ENCODE measurements at places on chromosomes 6 and 20.

DNA sequence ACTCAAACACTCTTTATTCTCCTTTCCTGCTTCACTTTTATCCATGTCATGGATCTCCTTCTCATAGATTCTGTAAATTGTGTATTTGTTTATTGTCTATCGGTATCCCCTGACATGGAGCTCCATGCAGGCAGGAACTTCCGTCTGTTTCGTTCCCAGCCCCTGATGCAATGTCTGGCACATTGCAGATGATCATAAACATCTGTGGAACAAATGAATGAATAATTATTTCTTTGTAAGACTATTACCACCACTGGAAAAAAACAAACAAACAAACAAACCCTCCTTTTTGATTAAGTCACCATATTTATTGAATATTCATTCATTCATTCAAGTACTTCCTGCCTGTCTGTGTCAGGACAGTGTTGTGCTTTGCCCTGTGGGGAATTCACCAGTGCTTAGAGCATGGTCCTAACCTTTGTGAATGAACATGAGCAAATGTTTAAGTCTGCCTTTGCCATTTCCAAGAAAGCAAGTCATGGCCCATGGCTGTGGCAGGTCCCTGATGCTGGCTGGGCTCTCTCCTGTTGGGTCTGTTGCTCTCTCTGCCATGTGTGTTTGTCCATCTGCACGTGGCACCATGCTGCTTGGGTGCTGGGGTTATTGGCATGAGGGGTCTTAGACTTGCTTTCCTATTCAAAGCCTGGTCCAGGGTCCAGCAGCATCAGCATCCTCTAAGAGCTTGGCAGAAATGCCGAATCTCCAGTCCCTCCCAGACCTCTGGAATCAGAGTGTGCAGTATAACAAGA lies 47.5 kb upstream of the NAA20 start:
- no peak for DNase-seq

DNA sequence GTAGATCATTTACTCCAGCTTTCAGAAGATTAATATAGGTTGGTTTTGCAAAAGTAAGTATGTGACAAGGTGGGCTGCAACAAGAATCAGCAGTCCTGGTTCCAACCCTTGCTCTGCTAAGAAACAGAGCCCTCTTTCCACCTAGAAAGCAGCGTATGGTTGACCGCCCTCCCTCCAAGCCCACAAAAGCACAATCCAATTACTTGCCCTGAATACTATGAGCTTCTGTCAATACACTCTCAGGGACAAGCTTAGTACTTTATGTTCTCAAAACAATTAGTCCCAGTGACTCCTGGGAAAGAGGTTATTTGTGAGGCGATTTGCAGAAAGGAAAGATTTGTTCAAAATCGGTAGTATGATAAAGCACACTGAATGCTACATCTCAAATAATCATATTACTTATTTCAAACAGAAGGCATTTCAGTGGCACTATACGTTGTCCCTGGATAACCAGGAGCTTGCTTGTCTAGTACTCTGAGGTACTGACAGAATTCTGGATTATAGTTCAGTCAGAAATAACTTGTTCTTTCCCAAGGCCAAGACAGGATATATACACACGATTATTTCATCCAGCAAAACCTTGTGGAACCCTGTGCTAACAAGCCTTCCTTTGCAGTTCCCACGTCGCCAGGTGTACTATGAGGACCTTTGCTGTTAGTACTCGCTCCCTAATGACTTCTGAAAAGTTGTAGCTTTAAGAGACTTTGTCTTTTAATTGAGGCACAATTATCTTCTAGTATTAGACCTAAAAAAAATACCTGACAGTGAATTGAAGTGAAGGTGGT lies 96.9 kb upstream of the ADTRP start:
- no peak for DNase-seq

- DNase-seq = no peak
Observed at GRCh38 chr20:35772563-35773058, 796 bp downstream of the PHF20 start.

DNA sequence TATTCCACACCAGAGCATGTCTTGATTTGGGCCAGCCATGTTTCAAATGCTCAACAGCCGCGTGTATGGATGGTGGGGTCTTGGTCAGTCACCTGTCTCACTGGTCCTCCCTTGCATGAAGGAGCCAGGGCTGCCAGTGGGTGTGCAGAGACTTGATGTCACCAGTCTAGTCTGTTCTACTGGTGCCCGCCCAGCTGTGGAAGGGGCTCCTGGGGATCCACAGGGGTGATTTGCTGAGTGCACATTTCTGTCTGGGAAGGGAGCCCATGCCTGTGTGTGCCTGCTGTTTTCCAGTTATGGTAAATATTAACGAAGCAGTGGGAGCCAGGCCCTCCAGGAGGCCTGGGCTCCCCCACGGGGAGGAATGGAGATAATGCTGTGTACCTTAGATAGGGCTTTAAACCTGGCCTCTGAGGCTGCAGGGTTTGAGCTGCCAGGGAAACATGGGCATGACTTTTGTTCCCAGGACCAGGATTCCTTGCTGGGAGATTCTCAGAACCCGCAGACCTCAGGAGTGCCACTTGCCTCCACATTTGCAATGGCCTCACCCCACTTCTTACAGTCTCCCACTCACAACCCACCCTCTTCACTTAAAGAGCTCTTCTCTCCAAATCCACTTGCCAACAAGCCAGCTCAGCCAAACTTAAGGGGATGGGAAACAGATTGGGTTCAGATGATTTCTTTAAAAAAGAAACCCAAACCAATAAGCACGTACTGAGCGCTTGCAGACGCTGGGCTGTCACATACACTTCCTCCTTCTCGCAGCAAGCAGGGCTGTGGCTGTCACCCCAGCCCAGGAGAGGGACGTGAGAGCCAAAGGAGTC lies 54.1 kb downstream of the VEGFA start:
- no peak for DNase-seq

DNA sequence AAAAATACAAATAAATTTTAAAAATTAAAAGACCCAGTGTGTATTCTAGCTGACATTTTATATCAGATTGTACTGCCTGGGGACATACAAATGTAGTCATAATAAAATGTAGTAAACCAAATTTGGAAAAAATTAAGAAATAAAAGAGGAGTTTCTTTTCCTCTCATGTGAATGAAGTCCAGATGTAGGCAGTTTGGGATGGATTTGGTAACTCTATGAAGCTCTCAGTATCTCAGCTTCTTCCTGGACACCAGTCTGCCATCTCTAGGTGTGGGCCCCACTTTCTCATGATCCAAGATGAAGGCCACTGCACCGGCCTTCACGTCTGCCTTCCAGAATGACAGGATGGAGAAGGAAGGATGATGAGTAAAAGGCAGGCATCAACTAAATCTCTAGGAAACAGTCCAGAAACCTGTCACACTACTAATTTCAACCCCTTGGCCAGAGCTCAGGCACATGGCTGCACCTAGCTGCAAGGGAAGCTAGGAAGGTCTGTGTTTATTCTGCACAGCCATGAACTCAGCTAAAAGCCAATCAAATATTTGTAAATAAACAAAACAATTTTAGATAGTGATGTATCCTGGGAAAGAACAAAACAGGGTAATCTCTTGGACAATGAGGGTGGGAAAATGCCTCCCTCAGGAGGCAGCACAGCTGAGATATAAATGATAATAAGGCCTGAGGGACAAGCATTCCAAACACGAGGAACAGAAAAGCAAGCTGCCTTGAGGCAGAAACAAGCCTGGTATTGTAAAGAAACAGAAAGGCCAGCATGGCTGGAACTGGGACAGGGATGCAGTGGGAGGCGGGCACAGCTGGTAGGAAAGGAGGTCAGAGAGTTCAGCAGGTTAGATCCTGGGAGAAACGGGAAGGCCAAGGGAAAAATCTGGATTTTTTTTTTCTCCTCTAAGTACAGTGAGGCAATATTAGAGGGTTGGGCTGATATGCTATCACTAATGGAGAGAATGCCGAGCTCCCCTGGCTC lies 88.5 kb upstream of the PTPN1 start:
- DNase-seq = no peak

- no peak for DNase-seq
Observed at GRCh38 chr6:19519941-19520340, 317.2 kb upstream of the ID4 start.

- peak; percentile 16 for DNase-seq
Observed at GRCh38 chr6:134031696-134032255, 20.6 kb downstream of the SLC2A12 start.

- DNase-seq = no peak
Observed at GRCh38 chr6:72524011-72524645, 97.7 kb upstream of the KCNQ5 start.

DNA sequence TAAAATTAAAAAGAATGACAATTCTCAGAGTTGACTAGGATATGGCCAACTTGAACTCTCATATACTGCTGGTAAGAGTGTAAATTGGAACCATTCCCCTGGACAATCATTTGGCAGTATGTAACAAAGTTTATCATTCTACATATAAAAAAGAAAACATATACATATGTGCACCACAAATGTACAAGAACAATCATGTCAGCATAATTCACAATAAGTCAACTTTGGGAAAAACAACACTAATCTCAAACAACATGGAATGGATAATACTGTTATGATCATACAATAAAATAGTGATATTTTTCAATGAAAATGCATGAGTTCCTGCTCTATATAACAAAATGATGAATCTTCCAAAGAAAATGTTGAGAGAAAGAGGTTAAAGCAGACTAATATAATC lies 1078.7 kb upstream of the EPHA7 start:
- no peak for DNase-seq

GRCh38 chr6:43728586-43728985 lies 41.0 kb upstream of the MRPS18A start:
- no peak for DNase-seq

DNA sequence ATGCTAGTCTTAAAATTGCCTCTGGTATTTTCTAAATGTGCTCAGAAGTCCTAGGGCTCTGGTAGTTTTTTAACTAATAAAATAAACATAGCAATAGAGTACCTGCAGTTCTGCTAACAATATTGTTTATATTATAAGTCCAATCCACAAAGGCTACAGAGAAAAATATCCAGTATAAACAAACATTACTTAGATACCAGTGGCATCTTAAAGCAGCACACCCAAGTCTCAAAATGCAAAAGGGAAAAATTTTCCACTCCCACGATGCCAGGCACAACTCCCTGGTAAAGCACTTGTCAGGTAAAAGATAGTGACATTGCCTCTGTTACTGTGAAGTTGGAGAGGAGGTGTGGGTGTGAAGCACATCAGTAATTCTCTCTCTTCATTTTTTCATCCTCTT lies 123.3 kb downstream of the OGFRL1 start:
- no peak for DNase-seq

DNA sequence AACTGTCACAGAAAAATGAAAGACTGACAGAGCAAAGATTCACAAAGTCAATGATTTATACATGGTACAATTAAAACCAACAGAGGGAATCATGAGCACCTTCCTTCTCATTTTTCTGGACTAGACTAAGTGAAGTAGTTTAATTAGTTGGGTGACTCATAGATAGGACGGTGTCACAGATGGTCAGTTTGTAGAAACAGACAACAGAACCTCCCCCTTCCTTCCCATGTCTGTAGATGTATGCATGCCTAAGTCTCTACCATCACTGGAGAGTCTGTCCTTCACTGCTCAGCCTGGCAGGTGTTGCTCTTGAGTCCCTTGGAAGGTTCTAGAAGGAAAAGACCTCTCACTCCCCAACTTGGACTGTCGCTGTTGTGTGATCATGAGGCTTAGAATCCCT lies 75.4 kb upstream of the EEF1E1 start:
- no peak for DNase-seq

GRCh38 chr6:126388104-126388598 lies 48.2 kb downstream of the CENPW start:
- DNase-seq = no peak

DNA sequence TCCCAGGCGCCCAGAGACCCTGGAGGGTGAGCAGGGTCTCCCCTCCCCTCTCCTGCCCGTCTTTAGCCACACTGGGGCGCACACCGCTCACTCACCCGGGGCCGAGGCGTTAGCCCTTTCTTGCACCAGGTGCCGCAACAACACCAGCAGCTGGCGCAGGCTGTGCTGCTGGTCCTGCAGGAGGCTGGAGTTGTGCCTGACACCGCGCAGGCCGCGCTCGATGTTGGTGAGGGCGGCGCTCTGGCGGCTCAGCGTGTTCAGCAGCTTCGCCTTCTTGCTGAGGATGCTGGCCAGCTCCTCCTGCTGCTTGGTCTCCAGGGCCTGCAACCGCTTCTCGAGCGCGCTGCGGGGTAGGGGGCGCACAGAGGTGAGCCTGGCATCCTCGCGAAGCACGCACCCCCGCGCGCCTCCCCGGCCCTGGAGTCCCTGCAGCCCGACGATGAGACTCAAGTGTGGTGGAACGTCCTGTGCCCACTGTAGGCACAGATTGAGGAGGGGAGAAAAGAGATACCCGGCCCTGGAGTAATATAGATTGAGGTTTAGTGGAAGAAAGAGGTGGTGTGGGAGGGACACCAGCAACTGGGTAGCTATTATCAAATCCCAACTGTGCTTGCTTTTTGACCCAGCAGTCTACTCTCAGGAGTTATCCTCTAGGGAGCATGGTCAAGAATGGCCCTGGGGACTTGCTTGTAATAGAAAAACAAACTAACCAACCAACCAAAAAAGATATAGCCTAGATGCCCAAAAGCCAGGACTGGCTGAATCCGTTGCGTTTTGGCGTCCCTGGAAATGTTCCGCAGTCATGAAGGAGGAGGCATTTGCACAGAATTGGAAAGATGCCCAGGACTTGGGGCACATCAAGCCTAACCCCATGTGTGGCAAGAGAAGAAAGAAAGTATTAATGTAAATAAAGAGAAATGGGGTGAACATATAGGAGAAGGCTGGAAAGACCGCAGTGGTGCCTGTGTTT lies 30.9 kb downstream of the ANGPT4 start:
- DNase-seq = no peak

GRCh38 chr6:6629402-6629801 lies 40.9 kb downstream of the LY86 start:
- peak; percentile 60 for DNase-seq
